ELF-1 (cell line): ENCODE measurements at places on chromosomes 13 and 19.

- no peak for DNase-seq
Observed at GRCh38 chr19:8030960-8031359, 21.6 kb upstream of the CCL25 start.

DNA sequence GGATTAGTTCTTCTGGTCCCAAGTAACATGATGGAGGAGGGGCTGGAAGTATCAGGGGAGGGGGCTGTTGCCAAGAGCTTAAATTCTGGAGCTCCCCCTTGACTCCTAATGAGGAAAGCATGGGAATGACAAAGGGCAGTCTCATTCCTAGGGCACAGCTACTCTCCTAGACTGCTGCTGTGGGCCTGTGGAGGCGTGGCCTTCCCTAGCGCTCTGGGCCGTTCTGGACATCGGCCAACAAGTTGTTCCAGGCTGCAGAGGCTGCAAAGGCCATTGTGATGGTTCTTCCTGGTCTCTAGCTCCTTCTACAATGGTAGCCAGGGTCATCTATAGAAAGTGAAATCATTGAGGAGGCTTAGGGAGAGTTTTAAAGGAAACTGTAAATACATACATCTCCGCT is 916.6 kb downstream of the DIAPH3 start:
- DNase-seq: peak; percentile 29

DNA sequence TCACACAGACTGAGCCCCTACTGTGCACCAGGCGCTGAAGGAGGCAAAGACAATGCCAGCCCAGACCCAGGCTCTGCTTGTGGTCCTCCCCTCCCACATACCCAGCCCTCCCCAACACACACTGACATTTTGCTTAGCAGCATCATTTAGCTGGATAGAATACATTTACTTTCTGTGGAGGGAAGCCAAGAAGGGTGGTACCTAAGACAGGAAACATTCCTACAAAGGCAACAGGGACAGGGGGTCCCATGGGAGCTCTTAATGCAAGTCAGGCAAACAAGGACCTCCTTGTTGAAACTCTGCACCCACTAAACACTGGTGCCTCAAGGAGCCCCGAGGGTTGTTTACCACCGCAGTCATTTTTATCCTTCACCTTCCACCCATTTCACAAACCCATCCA is 77.0 kb upstream of the ZNF507 start:
- DNase-seq: no peak

DNA sequence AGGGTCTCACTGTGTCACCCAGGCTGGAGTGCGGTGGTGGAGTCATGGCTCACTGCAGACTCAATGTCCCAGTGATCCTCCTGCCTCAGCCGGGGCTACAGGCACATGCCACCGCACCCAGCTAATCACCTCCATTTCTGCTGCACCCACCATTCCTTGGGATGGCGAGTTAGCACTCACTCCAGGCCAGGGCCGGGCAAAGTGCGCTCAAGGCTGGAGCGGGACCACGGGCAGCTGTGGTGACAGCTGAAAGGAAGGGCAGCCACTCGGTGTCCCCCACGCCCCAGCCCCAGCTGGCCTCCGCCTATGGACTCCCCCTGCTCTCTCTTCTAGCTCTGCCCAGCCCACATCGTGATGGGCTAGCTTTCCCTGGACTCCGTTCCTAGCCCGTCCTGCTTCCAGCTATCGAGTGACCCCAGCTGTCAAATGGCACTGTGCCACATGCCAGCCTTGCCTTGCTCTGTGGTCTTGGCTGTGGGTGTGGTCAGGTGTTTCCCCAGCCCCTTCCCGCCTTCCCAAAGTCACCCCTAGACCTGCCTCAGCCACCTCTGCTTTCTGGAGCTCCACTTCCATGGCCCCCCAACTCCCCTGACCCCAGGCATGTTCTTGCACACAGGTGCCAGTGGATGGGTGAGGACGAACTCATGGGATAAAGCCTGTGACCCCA is 4.1 kb downstream of the MICOS13 start:
- DNase-seq: no peak

DNA sequence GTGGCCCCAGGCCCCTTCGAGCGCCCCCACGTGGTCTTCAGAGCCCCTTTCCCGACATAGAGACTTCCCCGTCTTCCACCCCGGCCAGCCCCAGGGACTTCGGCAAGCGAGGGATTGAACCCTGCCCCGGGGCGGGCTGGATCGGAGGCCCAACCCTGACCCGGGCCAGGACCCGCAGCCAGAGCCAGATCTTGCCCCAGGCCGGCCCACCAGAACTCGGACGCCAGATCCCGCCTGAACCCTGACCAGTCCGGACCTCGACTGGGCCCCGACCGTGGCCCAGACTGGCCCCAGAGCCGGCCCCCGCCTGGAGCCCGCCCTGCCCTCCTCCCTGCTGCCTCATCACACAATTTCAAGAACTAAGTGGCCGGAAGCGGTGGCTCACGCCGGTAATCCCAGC is 253 bp upstream of the TPTE2 start:
- DNase-seq: no peak

DNA sequence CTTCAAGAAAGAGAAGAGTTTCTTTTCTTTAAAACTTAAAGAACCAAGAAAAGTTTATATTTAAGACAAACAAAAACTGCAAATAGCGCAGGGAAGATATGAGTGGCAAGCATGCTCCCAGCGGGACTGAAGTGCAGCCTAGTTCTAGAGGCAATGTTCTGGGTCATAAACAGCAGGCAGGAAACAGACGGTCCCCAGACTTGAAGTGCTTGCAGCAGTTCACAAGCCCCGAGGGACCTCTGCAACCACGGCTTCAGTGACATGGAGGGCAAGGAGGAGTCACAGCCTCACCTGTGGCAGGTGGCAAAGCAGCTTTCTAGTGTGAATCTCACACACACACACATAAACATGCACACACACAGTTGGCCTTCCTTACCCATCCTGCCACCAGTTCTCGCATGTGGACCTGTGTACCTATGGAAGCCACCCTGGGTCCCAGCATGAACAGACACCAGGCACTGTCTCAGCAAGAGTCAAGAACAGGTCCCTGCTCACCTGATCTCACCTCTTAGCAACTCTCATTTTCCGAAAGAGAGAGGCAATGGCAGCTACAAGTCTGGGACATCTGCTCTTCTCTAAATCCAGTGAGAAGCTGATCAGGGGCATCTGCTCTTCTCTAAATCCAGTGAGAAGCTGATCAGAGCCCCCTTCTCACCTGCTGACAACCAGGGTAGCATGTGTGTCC is 162.0 kb downstream of the EFNB2 start:
- DNase-seq: no peak

DNA sequence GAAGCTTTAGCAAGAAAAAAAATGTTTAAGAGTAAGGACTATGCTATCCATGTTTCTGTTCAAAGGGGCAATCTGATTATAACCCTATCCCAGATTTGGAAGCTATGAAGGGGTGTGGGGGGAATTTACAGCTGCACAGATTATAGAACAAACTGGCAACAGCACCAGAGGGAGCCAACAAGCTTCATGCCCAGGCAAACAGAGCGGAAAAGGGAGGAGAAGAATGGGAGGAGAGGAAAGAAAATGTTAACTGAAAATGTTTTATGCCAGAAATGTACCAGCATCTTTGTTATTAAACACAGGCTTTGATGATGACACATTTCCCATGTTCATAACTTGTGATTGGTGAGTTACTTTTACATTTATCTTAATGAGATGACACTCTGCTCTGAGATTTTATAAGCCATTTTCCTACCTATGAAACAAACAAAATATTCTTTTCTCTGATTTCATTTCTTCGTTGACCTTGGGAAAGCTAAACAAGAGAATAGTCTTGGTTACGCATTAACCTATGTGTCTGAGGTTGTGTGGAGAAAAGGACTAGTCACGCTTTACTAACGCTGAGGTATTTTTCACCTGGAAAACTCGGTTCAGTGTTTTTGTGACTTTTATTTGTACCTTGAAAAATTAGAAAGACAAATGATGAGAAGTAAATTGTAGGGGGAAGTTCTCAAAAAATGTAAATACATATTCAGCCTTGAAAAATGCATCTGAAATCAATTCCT is 235.8 kb upstream of the MIR17HG start:
- no peak for DNase-seq

DNA sequence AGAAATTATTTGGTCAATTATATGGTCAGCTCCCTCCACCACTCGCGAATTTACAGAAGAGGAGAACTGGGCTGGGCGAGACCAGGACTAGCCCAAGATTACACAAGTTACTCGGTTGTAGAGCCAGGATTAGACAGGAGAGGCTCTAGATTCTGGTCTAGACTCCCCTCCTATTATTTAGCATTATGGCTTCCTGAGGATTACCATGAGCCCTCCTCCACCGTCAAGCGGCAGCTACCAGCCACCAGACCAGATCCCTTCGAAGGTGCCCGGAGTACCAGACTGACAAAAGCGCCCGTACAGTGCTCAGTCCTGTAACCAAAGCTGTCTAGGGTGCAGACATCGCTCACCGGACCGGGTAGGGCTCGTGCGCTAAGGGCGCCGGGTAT is 497 bp upstream of the MLNR start:
- peak; percentile 70 for DNase-seq

DNA sequence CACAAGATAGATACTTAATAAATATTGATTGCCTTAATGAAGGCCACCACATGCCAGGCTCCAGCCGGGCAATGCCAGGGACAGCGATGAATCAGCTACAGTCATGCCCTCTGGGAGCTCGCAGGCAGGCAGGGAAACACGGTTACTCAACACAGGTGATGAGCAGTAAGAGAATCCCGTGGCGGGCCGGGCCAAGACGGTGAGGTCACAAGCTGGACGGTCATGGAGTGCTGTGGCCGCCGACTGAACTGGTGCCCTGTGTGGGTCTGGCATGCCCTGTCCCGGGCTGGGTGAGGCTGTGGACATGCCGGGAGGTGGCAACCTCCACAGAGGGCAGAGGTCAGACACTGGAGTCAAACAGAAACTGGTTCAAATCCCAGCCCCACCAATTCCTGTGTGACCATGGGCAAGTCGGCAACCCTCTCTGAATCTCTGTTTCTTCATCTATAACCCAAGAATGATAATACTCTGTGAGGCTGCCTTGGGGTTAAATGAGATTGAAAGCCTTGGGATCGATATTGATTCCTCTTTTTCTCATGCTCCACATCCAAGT is 13.2 kb upstream of the PAK4 start:
- DNase-seq: no peak

- no peak for DNase-seq
Observed at GRCh38 chr13:105341256-105341655, 1194.2 kb downstream of the EFNB2 start.

DNA sequence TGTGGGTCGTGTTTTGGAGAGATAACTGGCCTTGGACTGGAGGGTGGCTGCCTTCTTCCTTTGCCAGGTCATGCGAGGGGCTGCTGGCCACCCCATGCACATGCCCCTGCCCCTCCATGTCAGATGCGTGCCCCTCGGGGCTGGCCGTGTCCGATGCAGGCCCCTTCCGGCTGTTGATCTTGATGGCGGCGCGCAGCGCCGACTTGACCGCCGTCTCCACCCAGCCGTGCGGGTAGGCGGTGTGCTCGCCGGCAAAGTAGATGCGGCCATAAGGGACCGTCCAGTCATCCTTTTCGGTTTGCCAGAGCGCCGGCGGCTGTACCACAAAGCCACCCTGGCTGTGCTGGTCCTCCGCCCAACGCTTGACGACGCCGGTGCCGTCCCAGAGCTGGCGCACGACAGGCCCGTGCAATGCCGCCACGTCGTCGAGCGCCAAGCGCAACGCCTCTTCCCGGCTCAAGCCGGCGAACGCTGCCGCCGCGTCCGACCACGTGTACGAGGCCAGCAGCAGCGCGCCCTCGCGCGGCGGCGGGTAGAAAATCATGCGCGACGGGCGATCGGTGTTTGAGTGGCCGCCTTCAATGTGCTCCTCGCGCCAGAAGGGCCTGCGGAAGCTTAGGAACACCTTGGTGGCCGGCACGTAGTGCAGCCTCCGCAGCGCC is 6.9 kb downstream of the IL4I1 start:
- DNase-seq: peak; percentile 99

DNA sequence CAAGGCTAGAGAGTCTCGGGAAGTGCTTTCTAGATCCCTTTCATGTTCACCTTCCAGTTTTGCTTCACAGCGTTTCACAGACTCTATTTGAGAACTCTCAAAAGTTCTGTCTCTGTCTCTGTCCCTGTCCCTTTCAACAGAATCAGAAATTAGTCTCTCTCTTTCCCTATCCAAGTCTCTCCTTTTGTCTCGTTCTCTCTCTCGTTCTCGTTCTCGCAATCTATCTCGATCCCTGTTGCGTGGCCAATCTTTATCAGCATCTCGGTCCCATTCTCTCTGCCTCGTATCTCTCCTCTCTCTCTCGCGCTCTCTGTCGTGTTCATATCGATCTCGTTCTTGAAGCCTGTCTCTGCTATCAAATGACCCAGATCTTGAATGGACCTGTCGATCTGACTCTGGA is 85.0 kb downstream of the ZC3H13 start:
- no peak for DNase-seq

DNA sequence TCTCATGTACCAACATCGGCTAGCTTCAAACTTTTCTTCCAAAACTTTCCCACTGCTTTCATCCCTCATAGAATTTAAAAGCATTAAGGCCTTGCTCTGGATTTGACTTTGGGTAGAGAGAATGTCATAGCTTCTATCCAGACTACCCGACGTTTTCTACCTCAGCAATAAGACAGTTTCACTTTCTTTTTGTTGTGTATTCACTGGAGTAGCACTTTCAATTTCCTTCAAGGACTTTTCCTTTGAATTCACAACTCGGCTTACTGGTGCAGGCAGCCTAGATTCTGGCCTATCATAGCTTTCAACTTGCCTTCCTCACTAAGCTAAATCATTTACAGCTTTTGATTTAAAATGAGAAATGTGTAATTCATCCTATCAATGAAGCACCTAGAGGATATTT is 420.4 kb upstream of the GPC6 start:
- no peak for DNase-seq

DNA sequence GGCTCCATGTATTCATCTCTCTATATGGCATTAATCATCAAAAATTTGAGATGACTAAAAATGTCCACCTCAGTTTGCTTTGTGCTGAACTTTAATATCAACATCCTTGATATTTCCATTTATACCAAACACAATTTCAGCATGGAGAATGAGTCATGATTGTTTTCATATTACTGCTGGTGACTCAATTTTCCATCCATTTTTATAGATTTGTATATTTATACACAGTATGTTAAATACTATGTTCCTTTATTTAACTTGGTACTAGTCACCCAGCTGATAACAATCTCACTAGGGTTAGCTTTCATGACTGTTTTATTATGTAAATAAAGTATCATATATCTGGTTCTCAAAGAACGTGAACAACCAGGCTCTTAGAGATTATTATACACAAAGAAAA is 1255.1 kb downstream of the SLITRK1 start:
- DNase-seq: no peak

DNA sequence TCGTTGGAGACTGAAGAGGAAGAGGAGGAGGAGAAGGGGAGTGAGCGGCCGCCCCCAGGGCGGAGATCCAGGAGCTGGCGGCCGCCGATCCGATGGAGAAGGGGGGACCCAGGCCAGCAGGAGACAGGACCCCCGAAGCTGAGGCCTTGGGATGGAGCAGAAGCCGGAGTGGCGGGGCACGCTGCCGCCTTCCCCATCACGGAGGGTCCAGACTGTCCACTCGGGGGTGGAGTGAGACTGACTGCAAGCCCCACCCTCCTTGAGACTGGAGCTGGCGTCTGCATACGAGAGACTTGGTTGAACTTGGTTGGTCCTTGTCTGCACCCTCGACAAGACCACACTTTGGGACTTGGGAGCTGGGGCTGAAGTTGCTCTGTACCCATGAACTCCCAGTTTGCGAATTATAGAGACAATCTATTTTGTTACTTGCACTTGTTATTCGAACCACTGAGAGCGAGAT is 1.8 kb downstream of the GADD45B start:
- DNase-seq: no peak
